Fibroblast of upper back skin (primary cell): ENCODE measurements at places on chromosomes 1 and 21.

- DNase-seq = peak; percentile 74
Measured at GRCh38 chr1:86067626-86068025, 88.9 kb downstream of the COL24A1 start.

GRCh38 chr21:45611296-45611695 is 32.2 kb upstream of the PCBP3 start:
- no peak for DNase-seq

DNA sequence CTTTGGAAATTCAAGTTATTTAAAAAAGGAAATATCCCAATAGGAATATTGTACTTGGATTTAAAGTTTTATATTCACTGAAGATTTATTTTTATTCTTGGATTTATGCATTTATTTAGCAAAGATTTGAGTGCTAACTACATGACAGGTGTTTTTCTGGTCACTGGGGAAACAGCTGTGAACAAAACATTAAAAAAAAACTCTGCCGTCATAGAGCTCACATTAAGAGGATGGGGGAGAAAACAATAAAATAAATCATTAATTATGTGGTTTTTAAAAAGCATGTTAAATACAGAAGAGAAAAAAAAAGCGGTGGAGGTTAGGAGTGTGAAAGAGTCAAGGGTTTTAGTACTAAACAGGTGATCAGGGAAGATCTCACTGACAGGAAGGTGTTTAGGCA is 149.9 kb downstream of the GALNT2 start:
- DNase-seq = no peak

DNA sequence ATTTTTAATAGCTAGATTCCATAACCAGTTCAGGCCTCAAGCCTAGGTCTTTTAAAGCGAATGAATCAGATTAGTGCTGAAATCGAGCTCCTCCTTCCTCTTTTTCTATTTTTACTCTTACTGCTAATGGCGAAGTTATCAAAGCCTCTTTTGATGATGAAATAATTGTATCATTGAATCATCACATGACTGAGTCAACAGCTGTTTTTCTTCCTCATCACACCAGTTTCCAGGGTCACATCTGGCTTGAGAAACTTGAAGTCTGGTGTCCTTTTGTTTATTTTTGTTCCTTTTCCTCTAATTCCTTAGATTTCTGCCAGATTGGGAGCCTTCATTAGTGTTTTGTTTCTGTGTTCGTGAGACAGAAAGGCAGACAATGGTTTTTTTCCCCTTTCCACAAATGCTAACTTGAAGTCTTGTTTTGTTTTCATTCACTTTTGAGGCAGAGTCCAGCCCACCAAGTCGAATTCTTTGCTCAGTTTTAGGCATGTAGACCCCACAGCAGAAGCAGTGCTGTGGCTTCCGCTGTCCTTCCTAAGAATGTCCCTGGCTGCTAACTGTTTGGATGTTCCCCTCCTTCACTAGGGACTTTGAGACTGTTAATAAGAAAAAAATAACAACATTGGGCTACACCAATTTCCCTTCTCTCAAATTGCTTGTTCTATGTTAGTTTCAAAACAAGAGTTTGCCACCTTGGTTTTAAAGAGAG is 51.9 kb upstream of the FMOD start:
- peak; percentile 83 for DNase-seq

- peak; percentile 9 for DNase-seq
Measured at GRCh38 chr1:8754993-8755392, 62.4 kb downstream of the RERE start.

GRCh38 chr1:155184835-155185782 is 11.5 kb downstream of the TRIM46 start:
- DNase-seq = no peak

GRCh38 chr1:76330991-76331603 is 256.6 kb downstream of the ST6GALNAC3 start:
- peak; percentile 83 for DNase-seq

DNA sequence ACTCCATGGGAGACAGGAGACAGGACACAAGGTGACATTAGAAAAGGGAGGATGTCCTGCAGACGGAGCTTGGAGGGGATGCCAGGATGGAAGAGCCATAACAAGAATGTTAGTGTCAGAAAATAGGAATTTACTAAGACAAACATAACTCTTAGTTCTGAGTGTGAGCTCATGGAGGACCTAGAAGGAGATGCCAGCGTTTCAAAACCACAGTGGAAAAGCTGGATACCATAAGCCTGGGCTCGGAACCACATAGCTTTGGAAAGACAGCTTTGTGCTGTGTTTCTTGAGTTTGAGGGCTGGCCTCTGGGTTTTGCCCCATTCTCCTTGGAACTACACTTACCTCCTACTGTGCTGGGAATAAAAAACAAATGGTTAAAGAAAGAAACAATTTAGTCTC is 128.4 kb downstream of the S1PR1 start:
- peak; percentile 24 for DNase-seq
